ENCODE measurements at places on chromosomes 3 and 15.

GRCh38 chr3:113231391-113231790, 20.0 kb downstream of the BOC start:
- no peak for DNase-seq

GRCh38 chr3:141430316-141430715, 56.5 kb upstream of the RASA2 start:
- DNase-seq, result no peak

DNA sequence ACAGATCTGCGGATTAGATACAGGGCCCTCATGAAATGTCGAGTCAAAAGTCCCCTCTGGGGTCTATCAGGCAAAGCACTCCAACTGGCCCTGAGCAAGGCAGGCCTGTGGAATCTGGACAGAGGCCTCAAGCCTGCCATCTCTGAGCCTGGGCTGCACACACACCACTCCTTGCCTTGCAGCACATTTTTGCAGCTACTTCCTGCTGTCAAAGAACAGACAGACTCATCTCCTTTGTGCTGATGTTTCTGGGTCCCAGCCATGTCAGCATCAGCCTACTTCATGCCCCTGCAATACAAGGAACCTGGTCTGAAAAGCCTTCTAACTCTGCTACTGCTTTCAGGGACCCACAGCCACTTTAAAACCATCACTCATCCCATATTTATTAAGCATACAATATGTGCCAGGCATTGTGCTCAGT, 60.6 kb upstream of the IL12A start:
- DNase-seq, result no peak

DNA sequence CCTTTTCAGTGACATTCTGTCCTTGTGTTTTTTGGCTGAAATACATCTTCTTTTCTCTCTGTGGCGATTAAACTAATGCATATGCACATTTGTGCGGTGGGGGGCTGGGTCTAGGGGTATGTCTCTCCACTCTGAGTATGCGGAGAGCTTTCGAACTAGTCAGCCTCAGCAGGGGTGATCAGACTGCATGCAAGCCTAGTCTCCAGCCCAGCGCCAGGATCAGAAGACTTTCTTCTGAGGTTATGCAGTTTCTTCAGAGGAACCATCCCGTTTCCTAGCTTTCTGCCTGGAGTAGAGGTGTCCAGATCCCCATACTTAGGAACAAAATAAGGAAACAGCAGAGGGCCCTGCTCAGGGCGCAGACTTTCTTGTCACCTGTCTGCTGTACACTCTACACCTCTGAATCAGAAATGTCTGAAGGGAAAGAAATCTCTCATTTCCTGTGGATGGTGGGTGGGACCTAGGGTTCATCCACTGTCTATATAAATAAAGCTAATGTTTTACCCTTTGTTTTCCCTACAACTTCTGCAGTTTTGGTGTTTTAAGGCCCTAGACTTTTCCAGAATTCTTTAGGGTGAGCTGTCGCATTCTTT, 230.4 kb downstream of the ABHD5 start:
- no peak for DNase-seq

- DNase-seq, result no peak
Observed at GRCh38 chr3:31481697-31482096, 51.0 kb upstream of the STT3B start.

- DNase-seq, result no peak
Observed at GRCh38 chr15:68593828-68594532, 15.2 kb downstream of the CORO2B start.

DNA sequence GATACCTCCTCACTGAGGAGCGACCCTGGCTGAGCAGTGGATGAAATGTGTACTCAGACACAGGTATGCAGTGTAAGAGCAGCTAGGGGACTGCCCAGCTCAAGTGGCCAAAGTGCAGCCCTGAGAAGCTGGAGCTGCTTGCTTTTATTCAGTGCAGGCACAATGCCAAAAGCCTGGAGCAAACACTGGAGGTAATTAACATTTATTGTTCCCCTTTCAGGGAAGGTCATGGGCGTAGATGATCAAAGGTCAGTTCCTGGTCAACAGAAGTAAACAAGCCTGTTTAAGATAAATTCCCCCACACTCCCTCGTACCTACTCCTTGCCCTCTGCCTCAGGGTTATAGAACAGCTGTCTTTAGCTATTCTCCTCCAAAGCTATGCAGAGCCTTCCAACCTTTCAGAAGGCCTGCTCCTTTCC, 17.5 kb downstream of the PLA2G4F start:
- DNase-seq, result no peak

DNA sequence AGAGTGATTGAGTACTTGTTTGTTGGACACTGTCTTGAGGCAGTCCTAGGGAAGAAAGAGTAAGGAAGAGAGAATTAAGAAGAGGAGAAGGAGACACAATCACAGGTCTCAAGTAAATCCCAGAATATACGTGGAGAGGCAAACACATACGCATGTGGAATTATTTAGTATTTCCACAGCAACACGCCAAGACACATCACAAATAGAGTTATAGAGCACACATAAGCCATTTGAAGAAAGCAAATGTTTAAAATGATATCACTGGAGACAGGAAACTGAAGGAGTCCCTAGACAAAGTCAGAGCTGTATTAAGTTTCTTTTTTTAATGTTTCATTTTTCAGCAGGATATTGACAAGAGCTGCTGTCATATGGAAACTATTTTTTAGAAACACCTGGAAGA, 206.1 kb upstream of the LRIG1 start:
- no peak for DNase-seq

GRCh38 chr3:6697722-6698121, 163.2 kb upstream of the GRM7 start:
- DNase-seq, result no peak

DNA sequence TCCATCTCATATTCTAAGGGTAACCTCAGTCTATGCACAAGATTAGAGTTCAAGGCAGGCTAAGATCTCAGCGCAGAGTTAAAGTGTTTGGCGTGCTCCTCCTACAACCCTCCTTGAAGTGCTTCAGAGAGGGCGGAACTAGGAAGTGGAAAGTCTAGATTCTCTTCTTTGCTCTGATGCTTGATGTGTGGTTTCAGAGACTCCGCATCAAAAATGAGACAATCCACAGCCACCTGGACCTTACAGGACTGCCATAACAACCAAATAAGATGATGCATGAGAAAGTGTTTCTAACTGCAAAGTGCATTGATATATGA, 161.3 kb upstream of the ATP11B start:
- DNase-seq, result no peak

GRCh38 chr3:172040981-172041963, 1.9 kb downstream of the FNDC3B start:
- DNase-seq, result no peak

DNA sequence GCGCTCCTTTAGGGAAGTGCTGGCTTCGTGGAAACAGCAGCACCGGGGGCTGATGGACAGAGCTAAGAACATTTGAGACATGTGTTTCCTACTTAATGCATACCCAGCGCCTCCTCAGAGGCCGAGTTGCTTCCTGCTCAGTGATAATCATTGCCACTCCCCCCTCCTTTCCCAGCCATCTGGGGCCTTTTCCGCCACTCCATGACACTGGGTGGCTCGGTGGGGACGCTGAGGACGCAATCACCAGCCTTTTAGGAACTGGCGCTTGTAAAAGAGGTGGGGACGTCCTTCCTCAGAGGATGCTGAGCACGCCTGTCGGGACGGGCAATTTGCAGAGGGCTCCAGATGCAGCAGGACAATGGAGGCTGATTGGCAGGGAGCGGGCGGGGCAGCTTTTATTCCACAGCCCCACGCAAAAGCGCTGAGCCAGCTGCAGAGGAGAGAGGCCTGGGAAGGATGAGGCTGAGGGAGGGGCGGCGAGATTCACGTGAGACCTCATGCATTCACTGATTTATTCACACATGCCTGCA, 22.2 kb upstream of the IQSEC1 start:
- no peak for DNase-seq

GRCh38 chr3:101375586-101375985, 55.2 kb upstream of the IMPG2 start:
- no peak for DNase-seq

- no peak for DNase-seq
Observed at GRCh38 chr3:99579246-99579645, 59.1 kb upstream of the COL8A1 start.

GRCh38 chr15:77702211-77702957, 69.7 kb upstream of the LINGO1 start:
- DNase-seq, result no peak

GRCh38 chr3:127413318-127413673, 125.5 kb upstream of the PRR20G start:
- no peak for DNase-seq

Data from activated CD8-positive, alpha-beta memory T cell treated with anti-CD3 and anti-CD28 coated beads for 1 hour (primary cell).